Omental fat pad (tissue), 4 donors: ENCODE measurements at places on chromosomes 5 and 9.
A peak's percentile ranks its signal among the peaks of the same experiment; 100 is the strongest.

GRCh38 chr9:137049544-137050449 is 3.8 kb upstream of the NPDC1 start:
- peak; percentile 52 for DNase-seq

- no peak for DNase-seq
Observed at GRCh38 chr5:24633715-24634325, 11.0 kb downstream of the CDH10 start.

DNA sequence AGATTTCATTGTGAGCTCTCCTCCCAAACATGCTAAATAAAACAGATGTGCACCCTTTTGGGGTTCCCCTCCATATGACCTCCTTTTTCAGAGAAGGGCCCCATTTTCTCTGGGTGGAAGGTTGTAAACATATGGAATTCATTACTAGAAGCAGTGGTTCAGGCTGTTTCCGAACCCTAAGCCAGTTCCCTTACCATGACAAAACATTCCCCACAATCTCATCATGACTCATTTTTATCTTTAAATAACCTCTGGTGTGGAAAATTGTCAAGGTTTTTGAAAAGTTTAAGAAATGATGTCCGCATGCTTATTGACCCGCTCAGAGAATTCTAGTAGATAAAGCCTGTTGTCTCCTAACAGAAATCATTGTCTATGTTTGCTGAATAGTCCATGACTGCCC is 127.3 kb upstream of the PIK3R1 start:
- DNase-seq, result no peak

- no peak for DNase-seq
Observed at GRCh38 chr5:6473284-6473683, 24.6 kb downstream of the UBE2QL1 start.

DNA sequence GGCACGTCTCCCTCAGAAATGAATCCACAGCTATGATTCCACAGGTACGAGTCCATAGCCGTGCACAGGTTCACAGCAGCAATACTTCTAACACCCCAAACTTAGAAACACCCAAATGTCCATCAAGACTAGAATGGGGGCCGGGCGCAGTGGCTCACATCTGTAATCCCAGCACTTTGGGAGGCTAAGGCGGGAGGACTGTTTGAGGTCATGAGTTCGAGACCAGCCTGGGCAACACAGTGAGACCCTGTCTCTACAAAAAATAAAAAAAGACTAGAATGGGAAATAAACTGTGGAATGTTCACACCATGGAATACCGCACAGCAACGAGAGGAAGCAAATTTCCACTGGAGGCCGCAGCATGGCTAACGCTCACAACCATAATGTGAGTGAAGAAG is 4.3 kb upstream of the DOLPP1 start:
- DNase-seq, result no peak

DNA sequence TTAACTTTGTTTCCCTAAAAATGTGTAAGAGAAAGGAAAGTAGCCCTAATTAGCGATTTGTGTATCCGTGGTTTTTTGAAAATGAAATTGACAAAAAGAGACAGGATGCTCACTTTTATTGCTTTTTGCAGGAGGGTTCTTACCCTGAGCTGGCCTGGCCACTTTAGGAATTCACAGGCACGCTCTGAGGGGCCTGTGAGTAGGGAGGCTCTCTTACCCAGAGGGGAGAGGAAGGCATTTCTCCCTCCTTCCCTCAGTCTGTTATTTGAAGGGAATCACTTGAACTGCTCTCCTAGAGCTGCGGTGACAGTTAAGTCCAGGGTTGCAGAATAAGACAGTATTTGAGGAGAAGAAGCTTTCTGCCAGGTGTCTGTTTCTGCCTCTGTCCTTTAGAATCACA is 16.7 kb downstream of the PIK3R1 start:
- DNase-seq, result no peak

- DNase-seq, result no peak
Observed at GRCh38 chr5:144236499-144236898, 65.8 kb downstream of the KCTD16 start.

DNA sequence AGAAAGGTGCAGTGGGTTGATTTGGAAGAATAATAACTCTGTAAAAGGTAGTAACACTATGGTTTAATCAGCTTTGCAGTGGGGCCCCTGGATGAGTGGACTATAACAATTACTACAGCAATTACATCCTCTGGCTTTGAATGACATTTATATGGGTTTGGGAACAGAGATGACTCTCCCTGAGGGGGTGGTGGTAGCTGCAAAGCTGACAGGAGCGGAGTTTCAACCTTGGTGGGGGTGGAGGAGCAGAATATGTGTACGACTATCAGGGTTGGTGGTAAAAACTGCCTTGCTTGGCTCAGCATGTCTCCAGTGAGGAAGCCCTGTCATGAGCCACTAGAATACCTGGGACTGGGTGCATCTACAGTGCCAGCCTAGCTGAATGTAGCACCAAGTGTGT is 28.3 kb upstream of the NR3C1 start:
- no peak for DNase-seq

DNA sequence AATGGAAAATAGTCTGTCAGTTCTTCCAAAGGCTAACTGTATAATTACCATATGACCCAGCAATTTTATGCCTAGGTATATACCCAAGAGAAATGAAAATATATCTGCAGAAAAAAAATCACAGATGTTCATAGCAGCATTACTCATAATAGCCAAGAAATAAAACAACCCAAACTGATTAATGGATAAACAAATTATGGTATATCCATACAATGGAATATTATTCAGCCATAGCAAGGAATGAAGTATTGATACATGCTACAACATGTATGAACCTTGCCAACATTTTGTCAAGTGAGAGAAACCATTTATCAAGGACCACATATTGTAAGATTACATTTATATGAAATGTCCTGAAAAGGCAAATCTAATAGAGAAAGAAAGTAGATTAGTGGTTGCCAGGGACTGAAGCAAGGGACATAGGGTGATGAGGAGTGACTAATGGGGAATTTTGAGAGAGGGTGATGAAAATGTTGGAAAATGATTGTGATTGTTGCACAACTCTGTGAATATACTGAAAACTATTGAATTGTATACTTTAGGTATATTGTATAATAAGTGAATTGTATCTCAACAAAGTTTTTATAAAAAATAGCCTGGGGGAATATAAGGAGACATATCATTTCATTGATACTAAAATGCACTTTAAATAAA is 114.4 kb downstream of the PBX3 start:
- no peak for DNase-seq

DNA sequence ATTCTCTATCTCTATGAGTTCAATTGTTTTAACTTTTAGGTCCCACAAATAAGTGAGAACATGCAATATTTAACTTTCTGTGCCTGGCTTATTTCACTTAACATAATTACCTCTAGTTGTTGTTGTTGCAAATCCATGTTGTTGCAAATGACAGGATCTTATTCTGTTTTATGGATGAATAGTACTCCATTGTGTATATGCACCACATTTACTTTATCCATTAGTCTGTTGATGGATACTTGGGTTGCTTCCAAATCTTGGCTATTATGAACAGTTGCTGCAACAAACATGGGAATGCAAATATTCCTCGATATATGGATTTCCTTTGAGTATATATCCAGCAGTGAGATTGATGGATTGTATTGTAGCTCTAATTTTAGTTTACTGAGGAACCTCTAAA is 36.3 kb downstream of the MEGF9 start:
- no peak for DNase-seq

DNA sequence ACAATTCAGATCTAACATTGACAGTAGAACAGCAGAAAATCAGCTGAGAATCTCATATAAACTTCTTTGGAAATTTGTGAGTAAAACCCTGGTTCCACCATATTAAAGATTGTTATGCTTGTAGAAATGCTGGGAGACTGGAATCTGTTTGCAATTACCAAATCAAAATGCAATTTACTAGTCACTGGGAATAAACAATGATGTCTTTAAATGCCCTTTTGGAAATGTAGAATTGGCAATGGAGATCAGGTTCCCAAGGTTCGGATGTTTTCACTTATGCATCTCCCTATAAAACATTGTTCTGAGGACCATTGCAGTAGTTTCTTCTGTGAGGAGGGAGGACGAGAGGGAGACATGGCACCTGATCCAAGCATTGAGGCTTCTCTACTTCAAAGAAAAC is 384.4 kb downstream of the TMEM167A start:
- no peak for DNase-seq

DNA sequence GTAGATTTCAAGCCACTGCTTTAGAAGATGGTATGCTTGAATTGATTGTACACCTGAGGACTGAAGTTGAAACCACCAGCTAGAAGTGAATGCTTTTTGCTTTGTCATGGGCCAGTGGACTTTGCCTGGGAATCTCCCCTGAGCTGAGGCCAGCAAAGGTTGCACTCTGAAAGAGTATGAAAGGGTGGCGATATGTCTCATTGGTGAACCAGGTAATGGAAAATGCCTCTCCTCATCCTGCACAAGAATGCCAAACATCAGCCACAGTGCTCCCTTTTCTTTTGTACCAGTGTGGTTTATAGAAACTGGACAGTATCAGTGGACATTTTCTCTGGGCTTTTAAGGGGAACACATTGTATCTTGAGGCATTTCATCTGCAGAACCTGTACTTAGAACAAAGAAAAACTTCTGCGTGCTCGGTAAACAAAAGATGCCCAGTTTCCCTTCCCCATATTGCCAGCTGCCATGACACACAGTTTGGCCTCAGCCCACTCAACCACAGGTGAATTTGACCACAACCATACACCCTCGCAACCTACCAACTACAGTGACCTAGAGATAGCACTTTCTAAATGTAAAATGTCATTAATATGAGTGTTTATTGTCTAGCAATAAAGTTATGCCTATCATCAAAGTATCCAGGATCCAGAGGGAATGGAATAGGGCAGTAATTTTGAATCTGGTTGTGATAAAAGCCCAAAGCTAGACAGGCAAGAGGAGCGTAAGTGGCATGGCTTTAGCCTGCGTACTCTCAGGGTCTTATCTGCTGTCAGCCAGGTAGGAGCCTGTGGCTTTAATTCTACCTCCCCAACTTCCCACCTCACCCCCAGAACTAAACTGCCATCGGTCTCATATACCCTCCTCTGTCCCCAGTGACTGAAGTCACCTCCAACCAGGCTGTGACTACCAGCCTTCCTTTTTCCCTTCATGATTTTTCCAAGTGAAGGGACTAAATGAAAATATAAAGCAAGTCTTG is 79.5 kb upstream of the LHFPL2 start:
- no peak for DNase-seq

GRCh38 chr9:121268851-121269641 is 1.1 kb downstream of the GSN start:
- DNase-seq, result no peak

DNA sequence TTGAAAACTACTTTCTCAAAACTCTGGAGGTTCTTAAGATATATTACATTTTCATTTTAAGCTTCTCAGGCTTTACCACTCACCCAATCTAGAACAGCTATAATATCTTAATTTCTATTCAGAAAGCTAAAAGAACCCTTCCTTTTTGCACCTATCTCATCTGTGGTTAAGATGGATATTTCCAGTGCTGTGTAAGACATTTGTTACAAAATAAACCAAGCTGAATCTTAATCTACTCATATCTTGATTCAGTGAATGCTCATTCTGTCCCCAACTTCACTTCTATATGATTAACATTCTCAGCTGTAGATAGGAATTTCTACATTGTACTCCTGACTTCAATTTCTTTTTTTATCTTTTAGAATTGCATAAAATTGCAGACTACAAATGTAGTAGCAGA is 15.0 kb downstream of the ABHD17B start:
- DNase-seq, result no peak

- no peak for DNase-seq
Observed at GRCh38 chr5:117379521-117379920, 804.9 kb upstream of the SEMA6A start.

DNA sequence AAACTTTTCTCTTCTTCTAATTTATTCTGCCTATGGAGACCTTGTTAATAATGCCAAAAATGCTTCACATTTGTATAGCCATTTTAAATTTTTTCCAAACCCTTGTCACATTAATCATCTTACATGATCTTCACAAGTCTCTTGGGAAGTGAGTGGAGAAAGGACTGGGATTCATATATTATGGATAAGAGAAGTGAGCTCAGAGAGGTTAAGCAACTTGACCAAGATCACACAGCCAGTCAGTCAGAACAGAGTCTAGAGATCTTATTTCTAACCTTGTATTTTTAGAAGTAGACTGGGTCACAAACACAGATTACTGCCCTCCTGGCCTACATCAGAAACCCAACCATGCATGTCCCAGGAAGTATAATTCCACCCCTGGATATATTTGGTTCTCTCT is 218.0 kb upstream of the ADRA1B start:
- DNase-seq, result no peak

DNA sequence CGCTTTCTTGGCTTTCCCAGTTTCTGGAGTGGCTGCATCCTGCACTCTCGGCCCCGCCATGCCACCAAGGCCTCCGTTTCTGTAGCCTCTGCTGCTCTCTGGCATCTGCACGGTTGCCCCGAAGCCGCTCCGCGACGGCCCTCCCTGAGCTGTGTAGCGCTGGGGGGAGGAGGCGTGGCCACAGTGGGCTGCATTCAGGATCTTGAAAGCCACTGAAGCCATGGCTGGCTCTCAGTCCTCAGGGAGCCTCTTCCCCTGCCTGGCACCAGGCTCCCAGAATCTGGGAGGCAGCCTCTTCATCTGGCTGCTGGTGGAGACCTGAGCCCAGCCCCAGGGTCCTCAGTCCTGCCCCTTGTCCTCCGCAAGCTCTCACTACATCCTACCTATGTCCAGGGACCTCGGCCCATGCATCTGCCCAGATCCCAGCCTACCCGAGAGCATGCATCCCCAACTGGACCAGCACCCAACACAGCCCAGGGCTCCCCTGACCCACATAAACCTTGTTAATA is 25.1 kb downstream of the PAEP start:
- DNase-seq, result no peak

- DNase-seq, result no peak
Observed at GRCh38 chr9:91162784-91163443, 198.8 kb downstream of the AUH start.

DNA sequence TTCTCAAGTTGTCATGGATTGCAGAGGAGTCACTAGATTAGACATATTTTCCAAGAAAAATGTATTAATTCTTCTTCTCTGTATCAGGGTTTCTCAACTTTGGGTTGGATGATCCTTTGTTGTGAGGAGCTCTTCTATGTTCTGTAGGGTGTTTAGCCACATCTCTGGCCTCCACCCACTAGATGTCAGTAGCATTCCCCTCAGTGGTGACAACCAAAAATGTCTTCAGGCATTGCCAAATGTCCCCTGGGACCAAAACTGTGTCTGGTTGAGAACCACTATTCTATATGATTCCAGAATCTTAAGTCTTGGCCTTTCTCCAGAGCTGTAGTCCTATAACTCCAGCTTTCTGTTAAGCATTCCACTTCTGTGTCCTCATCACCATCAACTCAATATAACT is 220.9 kb downstream of the KIAA0825 start:
- no peak for DNase-seq
